ENCODE measurements at places on chromosomes 4 and X.

GRCh38 chrX:17160975-17161374 lies 214.0 kb upstream of the NHS start:
- no peaks in the 10 kb centered on the region for H3K36me3 ChIP-seq
- no peaks in the 10 kb centered on the region for H3K27me3 ChIP-seq
- no peak overlapping the region for H3K4me3 ChIP-seq
- DNase-seq = no peak

DNA sequence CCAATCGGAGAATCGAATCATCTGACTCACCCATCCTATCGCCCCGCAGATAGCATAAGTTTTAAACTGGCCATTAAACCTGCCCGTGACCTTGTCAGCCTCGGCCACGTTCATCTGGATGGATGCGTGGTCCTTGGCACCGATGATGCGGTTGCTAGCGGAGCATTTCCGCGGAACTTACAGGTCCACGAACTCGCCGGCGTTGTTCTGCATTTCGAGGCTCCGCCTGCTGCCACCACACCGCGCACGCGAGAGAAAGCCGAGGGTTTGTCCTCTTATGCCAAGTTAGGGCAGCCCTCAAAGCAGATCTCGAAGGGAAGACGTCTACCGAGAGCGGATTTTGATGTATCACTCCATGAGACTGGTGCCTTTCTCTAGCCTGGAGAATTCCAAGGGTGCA lies 30.1 kb upstream of the TAPT1 start:
- H3K36me3 ChIP-seq = peaks cover 6% of the 10 kb centered on the region
- H3K4me1 ChIP-seq = peaks cover 17% of the 10 kb centered on the region
- DNase-seq = peak; percentile 62
- H3K27me3 ChIP-seq = no peaks in the 10 kb centered on the region

- no peak overlapping the region for H3K4me3 ChIP-seq
- H3K27ac ChIP-seq = no peak overlapping the region
- no peaks in the 10 kb centered on the region for H3K27me3 ChIP-seq
- H3K4me1 ChIP-seq = no peaks in the 10 kb centered on the region
- no peaks in the 10 kb centered on the region for H3K36me3 ChIP-seq
- no peak for DNase-seq
Observed at GRCh38 chr4:77849278-77849965, 13.2 kb upstream of the MRPL1 start.

DNA sequence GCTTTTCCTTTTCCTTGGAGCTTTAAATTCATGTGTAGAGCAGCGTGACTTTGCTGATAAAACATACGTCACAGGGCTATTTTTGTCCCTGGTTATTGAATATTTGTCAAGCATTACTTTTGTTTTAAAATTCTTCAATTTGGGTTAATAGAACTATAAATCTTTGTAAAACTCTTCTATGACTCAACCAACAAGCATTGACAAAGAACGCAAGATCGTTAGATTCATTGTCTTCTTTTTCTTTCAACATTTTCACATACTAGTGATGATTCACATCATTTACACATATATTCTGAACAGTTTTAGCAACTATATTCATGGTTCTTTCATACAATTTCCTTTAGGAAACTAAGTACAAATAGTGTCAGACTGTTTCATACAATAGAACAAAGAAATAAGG lies 72.0 kb upstream of the GPM6A start:
- H3K27ac ChIP-seq = no peak overlapping the region
- no peaks in the 10 kb centered on the region for H3K36me3 ChIP-seq
- DNase-seq = no peak

- no peak overlapping the region for H3K27ac ChIP-seq
- H3K4me3 ChIP-seq = no peak overlapping the region
- H3K4me1 ChIP-seq = no peaks in the 10 kb centered on the region
- H3K27me3 ChIP-seq = no peaks in the 10 kb centered on the region
- DNase-seq = no peak
Observed at GRCh38 chr4:52983563-52984303, 121.6 kb downstream of the RASL11B start.

- H3K4me3 ChIP-seq = no peak overlapping the region
- no peaks in the 10 kb centered on the region for H3K36me3 ChIP-seq
- no peaks in the 10 kb centered on the region for H3K27me3 ChIP-seq
- H3K4me1 ChIP-seq = no peaks in the 10 kb centered on the region
Observed at GRCh38 chr4:160563552-160564282, 1460.8 kb downstream of the RAPGEF2 start.

GRCh38 chrX:19882066-19882775 lies 5.2 kb downstream of the SH3KBP1 start:
- H3K27ac ChIP-seq = no peak overlapping the region
- peaks cover 3% of the 10 kb centered on the region for H3K4me1 ChIP-seq
- no peaks in the 10 kb centered on the region for H3K36me3 ChIP-seq
- no peak for DNase-seq
- no peak overlapping the region for H3K4me3 ChIP-seq

DNA sequence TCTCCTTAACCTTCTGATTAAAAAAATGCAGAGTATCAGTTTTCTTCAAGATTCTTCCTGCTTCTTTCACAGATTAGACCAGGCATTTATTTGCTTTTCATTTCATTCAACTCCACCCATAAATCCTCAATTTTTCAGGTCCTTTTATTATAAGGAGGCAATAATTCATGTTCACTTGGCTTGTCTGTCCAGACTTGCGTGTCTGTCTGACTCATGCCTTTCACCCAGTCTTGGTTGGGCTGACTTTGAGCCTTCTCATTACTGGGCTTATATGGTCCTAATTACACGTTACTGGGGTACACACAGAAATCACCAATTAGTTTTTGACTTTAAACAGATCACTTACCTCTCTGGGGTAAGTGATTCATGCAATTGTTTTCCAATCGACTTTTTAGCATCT lies 48.8 kb upstream of the GALNT7 start:
- no peaks in the 10 kb centered on the region for H3K4me1 ChIP-seq
- DNase-seq = no peak
- no peaks in the 10 kb centered on the region for H3K27me3 ChIP-seq
- no peak overlapping the region for H3K4me3 ChIP-seq

DNA sequence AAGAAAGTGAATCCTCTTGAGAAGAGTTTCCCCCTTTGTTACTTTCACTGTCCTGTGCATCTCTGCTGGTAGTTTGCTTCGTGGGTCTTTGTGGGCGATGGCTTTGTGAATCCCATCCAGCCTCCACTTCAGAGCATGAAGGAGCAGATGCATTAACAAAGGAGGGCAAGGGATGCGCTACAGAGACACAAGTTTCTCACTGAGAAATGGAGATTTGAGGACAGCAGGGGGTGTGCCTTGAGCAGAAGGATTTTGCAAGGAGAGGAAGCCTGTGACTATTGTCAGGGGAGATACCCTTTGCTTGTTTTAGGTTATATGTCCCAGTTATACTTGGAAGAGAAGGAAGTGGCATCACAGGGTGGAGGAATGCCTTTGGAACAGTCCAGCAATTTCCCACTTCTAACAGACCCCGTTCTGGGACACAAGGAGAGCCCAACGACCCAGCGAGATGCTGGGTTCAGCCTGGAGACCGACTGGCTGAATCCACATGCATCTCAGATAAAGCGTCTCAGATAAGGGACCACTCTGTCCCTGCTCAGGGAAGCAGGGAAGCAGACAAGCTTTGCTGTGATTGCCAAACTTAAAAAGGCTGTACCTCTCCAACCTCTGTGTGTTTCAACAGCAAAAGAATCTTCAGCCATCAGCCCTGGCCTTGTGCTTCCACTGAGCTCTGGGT lies 314.6 kb upstream of the GATB start:
- no peaks in the 10 kb centered on the region for H3K36me3 ChIP-seq
- H3K4me3 ChIP-seq = no peak overlapping the region
- H3K4me1 ChIP-seq = no peaks in the 10 kb centered on the region
- no peak overlapping the region for H3K27ac ChIP-seq
- DNase-seq = no peak

All from sigmoid colon (tissue), 7 donors.